Cerebellar cortex (tissue), 1 donor: ENCODE measurements at places on chromosomes 5 and 9.
A peak's percentile ranks its signal among the peaks of the same experiment; 100 is the strongest.

GRCh38 chr5:74576941-74577456, 63.5 kb downstream of the ENC1 start:
- no peak for DNase-seq

DNA sequence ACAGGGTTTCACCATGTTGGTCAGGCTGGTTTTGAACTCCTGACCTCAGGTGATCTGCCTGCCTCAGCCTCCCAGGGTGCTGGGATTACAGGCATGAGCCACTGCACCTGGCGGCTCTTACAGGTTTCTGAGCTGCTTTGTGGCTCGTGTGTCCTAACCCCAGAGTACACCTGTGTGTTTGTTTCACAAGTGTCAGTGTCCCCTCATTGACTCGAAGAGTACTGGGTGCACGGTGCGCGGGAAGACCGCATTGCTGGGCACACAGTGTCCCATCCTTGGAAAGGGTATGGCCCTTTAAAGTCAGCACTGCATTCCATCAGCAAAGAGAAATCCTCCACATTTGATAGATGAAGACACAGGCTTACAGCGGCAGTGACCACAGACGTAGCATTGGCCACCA, 23.8 kb downstream of the NDST1 start:
- no peak for DNase-seq

DNA sequence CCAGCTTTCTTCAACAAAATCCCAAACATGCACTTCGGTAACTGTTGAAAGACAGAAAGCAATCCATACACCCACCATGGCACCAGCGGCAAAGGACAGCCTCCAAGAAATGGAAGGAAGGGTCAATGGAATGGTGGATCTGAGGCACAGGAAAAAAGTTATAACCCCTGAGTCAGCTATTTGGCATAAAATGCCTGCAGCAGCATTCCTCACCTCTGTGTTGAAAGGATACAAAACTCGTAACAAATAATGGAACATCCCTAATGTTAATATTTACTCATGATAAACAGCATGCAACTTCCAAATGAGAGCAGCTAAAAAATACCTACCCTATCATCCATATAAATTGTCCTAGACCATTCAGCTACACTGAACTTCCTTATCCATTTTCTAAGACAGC, 9.4 kb downstream of the FBXW11 start:
- DNase-seq: no peak

- no peak for DNase-seq
Measured at GRCh38 chr9:96222132-96222531, 79.8 kb downstream of the HSD17B3 start.

DNA sequence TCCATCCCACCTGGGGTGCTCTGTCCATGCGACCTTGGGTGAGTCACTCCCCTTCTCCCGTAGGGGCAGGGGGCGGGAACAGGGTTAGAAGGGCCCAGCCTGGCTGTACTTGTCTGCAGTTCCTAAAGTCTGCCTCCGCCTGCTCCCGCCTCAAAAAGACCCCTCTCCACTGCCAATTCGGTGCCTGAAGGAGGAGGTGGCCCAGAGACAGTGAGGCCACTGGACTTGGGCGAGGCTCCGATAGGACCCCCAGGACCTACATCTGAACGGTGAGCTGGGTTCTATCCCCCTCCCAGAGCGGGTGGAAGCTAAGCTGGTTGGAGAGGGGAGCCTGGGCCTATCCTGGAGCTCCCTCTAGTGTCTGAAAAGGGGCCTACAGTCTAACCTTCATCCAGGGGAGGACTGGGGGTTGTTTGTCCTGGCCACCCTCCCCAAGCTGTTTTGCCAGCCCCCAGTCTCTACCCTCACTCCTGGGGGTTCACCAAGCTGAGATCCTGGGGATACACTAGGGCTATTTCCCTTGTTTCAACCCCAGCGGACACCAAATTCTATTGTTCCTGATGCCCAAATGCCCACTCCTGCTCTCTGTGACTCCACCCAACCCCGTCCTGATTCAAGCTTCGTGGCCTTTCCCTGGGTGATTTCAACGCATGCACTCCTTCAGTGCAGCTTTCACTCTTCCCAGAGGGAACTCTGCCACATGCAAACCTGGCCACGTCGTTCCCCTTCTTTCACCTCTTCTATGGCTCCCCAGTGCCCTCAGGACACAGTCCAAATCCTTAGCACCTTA, 6.1 kb upstream of the CRB2 start:
- DNase-seq: peak; percentile 70

GRCh38 chr9:27108981-27109541, at the start of gene TEK:
TEK (plus strand) TSS chr9:27109225; CDS start chr9:27109591, 366 bp downstream.
- DNase-seq: peak; percentile 25

- DNase-seq: no peak
Measured at GRCh38 chr9:126150411-126151030, 176.1 kb upstream of the MVB12B start.

GRCh38 chr5:9534881-9535517, 10.9 kb downstream of the SEMA5A start:
- no peak for DNase-seq

DNA sequence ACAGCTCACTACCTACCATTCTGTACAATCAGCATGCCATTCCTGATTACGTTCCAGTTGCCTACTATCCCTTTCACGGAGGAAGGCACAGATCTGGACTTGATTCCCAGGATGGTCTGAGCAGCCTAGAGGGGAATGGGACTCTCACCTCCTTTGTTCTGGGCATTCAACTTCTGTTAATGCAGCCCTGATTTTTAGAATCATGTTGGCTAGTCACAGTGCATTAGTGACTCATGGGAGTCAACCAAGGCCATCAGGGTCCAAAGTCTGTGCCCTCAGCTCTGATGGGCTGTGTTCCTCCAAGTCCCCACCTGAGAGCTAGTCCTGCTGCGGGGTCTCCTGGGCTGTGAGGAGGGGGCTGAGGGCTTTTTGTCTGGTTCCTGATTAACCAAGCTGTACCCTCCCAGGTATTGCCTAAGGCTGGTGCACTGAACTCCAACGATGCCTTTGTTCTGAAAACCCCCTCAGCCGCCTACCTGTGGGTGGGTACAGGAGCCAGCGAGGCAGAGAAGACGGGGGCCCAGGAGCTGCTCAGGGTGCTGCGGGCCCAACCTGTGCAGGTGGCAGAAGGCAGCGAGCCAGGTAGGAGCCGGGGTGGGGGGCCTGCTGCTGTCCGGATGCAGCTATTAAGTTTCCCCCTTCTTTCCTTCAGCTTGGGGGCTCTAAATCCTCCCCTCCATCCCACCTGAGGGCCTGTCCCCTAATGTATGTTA, 43.0 kb downstream of the STOM start:
- DNase-seq: no peak

DNA sequence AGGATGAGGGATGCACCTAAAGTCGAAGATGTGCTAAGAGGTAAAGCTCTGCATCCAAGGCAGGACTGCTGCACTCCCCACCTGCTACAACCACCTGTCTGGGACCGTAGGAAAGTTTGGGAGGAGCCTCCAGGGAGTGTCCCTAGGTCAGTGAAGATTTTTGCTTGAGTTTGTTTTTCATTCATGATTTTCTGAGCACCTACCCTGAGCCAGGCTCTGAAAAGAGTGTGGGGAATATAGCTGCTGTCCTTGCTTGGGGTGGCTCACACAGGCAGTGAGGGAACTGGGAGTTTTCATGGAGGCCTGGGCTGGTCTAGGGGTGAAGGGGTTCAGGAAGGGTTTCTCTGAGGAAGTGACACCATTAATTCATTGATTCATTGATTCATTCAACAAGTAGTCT, 48.9 kb downstream of the SAR1B start:
- no peak for DNase-seq

DNA sequence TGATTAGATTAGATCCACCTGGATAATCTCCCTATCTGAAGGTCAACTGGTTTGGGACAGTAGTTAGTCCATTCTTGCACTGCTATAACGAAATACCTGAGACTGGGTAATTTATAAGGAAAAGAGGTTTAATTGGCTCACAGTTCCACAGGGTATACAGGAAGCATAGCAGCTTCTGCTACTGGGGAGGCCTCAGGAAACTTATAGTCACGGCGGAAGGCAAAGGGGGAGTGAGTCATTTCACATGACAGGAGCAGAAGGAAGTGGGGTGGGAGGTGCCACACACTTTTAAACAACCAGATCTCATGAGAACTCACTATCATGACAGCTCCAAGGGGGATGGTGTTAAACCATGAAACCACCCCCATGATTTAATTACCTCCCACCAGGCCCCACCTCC, 9.9 kb downstream of the C9orf40 start:
- DNase-seq: no peak

DNA sequence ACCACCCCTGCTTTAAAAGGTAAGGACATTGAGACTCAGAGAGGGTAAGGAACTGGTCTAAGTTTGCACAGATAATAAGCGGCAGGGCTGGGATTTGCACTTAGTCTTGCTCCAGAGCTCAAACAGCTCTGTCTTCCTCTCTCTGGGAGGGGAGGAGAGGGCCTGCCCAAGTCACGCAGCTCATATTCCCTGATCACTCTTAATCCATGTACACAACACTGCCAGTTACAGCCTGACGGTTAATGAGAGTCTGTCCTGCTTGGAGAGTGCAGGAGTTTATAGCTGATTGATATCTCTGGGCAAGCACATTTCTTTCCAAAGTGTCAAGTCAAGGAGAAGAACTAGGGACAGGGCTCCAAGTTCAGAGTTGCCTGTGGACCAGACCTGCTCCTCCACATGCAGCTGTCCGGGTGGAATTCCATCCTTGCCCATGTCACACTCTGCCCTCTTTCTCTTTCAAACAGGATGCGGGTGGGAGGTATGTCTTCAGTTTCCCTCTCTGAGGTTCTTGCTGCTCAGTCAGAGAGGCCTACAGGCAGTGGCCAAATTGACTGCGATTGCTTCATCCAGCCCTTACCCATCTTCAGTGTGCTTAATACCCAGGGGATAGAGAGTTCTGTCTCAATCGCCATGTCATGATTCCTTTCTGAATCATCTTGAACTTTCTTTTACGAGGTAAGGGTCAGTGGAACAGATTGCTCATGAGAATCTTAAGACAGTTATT, 54.5 kb downstream of the GALNT12 start:
- no peak for DNase-seq

GRCh38 chr5:113505181-113505580, 8.3 kb upstream of the YTHDC2 start:
- DNase-seq: no peak

GRCh38 chr5:73740274-73740790, 114.3 kb downstream of the ARHGEF28 start:
- DNase-seq: no peak

- DNase-seq: no peak
Measured at GRCh38 chr9:16918920-16919319, 48.5 kb upstream of the BNC2 start.

DNA sequence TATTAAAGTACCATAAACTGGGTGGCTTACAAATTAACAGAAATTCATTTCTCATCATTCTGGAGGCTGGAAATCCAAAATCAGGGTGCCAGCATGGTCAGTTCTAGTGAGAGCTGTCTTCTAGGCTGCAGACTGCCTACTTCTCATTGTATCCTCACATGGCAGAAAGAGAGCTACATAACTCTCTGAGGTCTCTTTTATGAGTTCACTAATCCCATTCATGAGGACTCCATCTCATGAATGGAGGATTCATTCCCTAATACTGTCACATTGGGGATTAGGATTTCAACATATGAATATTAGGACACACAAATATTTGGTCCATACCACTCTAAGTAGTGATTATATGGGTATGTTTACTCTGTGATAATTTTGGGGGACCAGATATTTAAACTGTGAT, 84.0 kb downstream of the ERP44 start:
- no peak for DNase-seq

GRCh38 chr5:140075371-140075770, 32.3 kb upstream of the NRG2 start:
- no peak for DNase-seq

DNA sequence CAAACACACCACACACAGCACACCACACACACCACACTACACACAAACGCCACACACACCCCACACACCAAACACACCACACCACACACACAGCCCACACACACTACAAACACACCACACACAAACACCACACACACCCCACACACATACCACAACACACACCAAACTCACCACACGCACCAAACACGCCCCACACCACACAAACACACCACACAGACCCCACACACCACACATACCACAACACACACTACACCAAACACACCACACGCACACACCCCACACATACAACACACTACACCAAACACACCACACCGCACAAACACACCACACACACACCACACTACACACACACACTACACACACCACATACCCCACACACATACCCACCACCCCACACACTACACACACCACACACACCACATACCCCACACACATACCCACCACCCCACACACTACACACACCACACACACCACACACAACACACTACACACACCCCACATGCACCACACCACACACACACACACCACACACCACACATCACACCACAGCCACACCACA, 151.2 kb downstream of the ERCC6L2 start:
- DNase-seq: no peak

DNA sequence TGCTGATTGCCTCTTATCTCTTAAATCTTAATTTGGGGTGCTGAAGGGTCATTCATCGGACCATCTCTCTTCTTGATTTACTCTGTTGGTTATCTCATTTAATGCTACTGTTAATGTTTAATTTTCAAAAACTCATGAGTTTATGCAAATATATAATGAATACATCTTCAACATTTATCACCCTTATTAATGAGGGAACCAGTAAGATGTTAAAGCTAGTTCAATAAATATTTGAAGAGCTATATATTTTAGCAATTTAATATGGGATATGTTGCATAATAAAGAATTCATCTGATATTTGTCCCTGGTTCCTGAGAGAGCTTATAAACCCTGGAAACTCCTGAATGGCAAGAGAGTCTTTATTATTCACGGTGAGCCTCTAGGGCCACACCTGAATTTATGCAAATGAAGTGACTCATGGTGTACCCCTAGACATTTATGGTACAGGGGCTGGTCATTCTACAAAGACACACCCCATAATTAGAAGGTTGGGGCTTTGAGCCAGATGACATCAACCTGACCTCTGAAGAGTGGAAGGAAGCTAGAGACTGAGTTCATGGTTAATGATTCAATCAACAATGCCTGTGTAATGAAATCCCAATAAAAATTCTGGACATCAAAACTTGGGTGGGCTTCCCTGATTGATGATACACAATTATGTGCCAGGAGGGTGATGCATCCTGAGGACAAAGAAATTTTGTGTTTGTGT, 339.5 kb upstream of the ZNF608 start:
- no peak for DNase-seq
